ENCODE measurements at places on chromosomes 11 and 22. TPM values are rescaled to one million over a fixed set of nuclear protein-coding genes. Genes with fewer than 3 reads are reported as not detected.

The NRIP3 gene
- total RNA-seq: 3.5 TPM

The NCF4 gene
- total RNA-seq: 0.37 TPM

The SLC36A4 gene
- 13.9 TPM for total RNA-seq

The CST6 gene
- not detected for total RNA-seq

The FIBIN gene
- not detected for total RNA-seq

The IRAG1 gene
- not detected for total RNA-seq

The NPAS4 gene
- total RNA-seq: not detected

All from activated naive CD4-positive, alpha-beta T cell treated with anti-CD3 and anti-CD28 coated beads for 36 hours (primary cell).